ENCODE measurements at places on chromosomes 2 and 18.

DNA sequence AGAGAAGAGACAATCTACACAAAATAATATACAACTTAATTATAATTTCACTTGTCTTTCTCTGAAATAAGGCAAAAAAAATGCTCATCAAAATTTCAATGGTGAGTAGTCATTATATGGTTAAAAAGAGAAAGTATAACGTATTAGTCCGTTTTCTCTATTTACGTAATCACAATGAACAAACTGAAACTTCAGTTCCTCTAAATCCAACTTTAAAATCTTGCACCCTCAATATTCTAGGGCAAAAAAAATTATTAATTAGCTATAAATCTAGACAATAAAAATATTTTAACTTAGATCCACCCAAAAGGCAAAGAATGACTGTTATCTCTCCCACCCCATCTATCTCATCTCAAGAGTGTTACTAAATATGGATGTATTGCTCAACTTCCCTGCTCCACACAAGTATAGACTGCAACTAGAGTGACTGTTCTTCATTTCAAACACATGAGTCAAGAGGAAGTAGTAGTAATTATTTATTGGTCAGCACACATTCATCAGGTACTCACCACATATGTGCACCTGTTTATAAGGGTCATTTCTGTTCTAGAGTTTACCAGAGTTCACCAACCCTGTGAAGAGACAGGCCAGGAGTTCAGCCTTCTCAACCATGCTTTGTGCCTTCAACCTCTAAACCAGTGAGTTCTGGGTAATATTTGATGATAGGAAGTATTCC lies 36.4 kb downstream of the STK39 start:
- no peak for DNase-seq

GRCh38 chr18:8507915-8508705 lies 101.1 kb upstream of the RAB12 start:
- DNase-seq, result no peak

DNA sequence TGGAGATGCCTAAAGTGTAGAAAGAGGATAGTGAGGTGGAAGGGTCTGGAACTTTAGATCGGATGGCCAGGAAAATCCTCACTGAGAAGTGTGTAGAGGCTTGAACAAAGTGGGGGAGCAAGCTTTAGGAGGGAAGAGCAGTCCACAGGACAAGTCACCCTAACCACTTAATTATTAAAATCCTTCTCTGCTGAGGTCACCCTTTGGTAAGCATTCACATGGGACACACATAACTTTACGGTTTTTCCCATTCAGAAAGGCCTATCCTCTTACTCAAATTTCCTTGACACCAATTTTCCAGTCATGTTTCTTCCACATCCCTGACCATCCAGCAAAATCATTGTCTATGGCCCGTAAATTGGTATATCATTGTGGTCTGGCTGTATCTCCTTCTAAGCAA lies 31.0 kb upstream of the ZEB2 start:
- DNase-seq, result no peak

GRCh38 chr18:78292618-78293380 lies 686.8 kb upstream of the SALL3 start:
- DNase-seq, result no peak

- no peak for DNase-seq
Measured at GRCh38 chr18:41144441-41144840, 810.6 kb upstream of the PIK3C3 start.

DNA sequence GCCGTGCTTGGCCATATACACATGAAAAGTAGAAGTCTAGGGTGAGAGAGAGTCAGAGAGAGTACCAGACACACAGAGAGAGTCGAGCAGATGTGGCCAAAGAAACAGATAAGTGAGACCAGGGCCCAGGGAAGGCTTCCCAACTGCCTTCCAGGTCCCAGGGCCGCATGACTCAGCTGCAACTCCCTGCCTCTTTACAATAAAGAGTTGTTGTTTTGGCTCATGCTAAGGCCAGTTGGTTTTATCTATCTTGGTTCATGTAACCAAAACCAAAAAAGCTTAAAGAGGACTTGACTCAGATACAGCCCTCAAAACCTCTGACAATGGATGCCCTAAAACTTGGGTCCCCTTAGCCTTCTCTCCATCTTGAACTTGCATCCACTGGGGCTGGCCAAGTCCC lies 36.9 kb downstream of the REEP1 start:
- no peak for DNase-seq

GRCh38 chr2:209422191-209422754 lies 1.6 kb upstream of the MAP2 start:
- DNase-seq, result no peak

GRCh38 chr2:82084679-82085392 lies 1780.3 kb upstream of the LRRTM1 start:
- no peak for DNase-seq

DNA sequence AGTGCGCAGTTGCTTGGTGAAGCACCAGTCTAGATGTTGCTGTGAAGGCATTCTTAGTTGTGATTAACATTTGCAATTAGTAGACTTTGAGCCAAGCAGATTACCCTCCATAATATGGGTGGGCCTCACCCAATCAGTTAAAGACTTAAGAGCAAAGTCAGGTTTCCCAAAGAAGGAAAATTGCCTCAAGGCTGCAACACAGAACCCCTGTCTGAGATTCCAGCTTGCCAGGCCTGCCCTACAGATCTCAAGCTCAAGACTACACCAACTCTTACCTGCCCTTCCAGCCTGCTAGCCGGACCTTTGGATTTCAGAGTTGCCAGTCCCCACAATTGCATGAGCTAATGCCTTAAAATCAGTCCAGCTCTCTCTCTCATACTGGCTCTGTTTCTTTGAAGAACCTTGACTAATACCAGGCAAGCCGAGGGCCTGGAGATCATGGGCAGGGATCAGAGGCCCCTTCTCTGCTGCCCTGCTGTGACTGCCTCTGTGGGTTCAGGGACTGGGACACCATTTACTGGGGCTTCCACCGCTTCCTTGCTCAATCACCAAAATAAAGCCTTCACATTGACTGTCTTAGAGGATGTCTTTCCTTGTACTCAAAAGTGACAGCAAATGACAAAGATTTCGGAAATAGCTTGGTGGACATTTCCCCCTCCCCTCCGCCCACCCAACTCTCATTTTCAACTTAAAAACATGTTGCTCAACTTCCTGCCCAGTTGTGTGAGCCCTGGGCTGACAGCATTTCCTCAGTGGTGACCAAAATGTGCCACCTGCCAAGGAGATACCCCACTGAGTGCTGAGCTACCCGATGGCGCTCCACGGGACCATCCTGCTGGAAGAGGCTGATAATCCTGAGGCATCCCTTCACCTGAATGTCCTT lies 86.7 kb downstream of the GALNT14 start:
- DNase-seq, result no peak

DNA sequence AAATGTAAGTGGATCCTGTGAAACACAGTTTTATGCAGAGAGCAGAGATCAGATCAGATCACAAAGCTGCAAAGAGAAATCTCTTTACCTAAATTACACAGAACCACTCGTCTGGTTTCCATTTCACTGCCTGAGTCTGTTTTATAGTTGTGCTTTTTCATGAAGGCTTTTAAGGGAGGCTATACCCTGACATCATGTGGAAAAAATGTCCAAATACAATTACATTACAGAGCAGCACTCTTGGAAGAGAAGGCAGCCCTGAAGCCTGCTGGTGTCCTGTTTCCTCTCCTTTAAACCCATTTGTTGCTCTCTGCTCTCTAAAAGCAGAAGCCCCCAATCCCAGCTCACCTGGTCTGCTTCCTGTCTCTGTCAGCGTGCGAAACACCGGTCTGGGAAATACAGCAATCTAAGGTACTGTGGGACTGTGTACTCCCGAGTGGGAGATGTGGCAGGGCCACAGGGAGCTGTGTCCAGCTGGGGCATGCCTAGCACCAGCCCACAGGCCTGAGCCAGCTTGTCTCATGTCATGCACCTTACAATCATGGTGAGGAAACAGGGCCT lies 24.8 kb upstream of the ZFP36L2 start:
- DNase-seq, result no peak

GRCh38 chr18:37667836-37668235 lies 102.2 kb upstream of the CELF4 start:
- no peak for DNase-seq

DNA sequence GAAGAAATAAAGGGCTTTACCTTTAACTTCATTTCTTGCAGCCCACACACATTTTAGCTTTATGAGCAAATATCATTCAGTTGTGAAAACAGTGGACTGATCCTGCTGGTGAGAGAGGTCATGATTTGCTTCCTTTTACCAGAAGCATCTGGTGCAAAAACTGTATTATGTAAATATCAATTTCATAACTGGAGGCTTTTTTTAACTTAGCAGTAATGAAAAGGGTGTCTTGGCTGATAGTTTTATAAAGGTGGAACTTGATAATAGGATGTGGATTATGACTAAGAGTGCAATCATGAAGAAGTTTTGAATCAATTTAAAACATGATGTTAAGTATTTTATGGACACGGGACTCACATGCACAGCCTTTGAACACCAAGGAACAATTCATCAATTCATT lies 304.4 kb downstream of the GULP1 start:
- DNase-seq, result no peak

- DNase-seq, result no peak
Measured at GRCh38 chr18:48020337-48021250, 90.1 kb upstream of the SMAD2 start.

DNA sequence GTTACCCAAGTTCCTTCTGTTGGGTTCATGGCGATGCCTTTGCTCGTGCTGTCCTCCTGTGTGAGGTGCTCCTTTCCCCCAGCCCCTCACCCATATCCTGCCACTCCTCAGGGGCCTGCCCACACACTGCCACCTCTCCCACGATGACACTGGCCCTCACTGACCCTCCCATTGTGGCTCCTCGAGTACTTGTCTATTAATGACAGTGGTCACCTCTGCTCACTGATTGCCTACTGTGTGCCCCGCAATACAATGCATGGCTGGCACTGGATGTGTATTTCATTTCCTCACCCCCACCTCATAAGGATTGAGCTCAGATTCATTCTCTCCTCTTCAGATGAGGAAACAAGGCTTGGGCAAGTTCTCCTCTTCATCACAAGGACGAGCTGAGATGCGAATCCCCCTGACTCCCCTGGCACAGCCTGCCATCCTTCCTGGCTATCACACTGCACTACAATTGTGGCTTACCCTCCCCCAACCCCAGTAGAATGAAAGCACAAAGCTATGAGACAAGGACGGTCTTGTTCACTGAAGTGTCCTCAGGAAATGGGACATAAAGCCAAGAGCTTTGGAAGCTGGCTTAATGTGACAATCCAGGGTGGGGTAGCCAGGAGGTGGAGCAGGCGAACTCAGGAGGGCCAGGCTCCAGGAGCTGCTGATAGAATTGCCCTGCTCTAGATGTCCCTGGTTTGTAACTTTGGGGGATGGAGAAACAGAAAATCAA lies 93.9 kb upstream of the RAB12 start:
- DNase-seq, result no peak

- no peak for DNase-seq
Measured at GRCh38 chr2:239464166-239465016, 63.6 kb upstream of the HDAC4 start.

- DNase-seq, result no peak
Measured at GRCh38 chr2:39512434-39512935, 75.4 kb upstream of the MAP4K3 start.

GRCh38 chr2:241641631-241642030 lies 4.1 kb downstream of the ATG4B start:
- no peak for DNase-seq

- no peak for DNase-seq
Measured at GRCh38 chr2:183455056-183455455, 330.8 kb downstream of the NUP35 start.

DNA sequence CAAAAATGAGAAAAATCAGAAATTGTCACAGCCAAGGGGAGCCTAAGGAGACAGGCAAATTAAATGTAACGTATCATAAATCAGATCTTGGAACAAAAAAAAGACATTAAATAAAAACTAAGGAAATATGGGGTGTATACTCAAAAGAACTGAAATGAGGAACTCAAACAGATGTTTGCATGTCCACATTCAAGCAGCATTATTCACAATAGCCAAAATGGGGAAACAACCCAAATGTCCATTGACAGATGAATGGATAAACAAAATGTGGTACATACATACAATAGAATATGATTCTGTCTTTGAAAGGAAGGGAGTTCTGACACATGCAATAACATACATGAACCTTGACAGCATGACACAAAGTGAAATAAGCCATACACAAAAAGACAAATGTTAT lies 155.8 kb upstream of the KLF7 start:
- no peak for DNase-seq

GRCh38 chr2:3434654-3435053 lies 55.2 kb downstream of the TRAPPC12 start:
- no peak for DNase-seq

GRCh38 chr2:216879727-216880508 lies 20.1 kb upstream of the TNP1 start:
- DNase-seq, result no peak

DNA sequence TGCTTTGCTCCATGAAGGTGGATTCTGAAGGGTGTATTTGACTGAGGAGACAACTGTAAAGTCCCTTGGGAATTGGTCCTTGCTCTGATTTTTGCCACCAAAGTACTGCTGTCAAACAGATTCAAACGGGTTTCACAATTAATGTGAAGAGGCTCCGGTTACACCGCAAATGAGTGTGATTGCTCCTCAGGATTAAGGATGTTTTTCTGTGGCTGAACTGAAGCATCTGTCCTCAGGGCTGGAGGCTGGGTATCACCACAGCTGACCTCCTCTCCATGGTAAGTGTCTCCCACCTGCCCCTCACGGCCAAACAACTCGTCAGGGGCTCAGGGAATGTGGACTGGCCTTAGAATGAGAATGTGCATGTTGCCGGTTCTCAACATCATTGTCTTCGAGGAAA lies 130.4 kb upstream of the NDUFV2 start:
- DNase-seq, result no peak

GRCh38 chr18:23257137-23257536 lies 121.9 kb downstream of the CABLES1 start:
- DNase-seq, result no peak

DNA sequence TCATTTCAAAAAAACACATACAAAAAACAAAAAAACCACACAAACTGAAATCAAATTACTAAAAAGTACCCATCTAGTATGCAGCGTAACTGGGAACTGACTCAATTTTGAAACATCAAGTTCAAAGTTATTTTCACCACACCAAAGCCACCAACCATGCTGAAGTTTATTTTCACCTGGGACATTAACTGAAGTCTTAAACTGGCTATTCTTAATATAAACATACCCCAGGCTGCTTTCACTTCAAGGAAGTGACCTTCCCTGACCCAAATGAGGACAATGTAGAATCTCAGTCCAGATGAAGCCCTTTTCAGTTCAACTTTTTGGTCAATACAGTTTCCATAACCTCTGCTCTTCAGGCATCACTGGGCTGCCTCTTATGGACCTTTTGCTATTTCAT lies 84.6 kb downstream of the PIGN start:
- DNase-seq, result no peak

GRCh38 chr2:43084699-43085091 lies 141.7 kb downstream of the ZFP36L2 start:
- DNase-seq, result no peak

DNA sequence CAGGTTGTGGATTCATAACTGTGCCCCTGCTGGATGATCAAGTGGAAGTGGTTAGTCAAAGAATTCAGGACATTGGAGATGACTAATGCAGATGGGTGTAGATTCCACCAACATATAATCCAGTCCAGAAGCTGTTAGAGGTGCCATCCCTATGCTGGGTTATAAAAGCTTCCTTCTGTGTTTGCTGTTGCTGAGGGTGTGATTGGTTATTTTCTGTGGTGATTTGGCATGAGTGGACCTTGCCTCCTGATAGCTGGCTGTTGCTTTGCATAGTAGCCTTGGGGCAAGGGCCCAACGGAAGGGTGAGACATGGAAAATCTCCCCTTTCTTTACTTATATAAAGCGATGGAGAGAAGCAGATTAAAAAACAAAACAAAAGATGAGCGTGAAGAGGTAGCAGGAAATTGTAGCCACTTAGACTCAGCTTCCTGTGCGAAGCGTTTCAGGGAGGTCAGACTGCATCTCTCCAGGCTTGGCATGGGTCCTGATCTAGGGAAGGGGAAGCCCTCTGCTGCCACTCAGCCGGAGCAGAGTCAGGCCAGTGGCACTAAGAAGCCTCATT lies 190.4 kb downstream of the FMNL2 start:
- DNase-seq, result no peak

Data from stimulated activated CD4-positive, alpha-beta T cell treated with anti-CD3 and anti-CD28 coated beads, Interleukin-4, amount 100 ng/mL, for 48 hours (primary cell).